Glomerular endothelial cell (primary cell): ENCODE measurements at places on chromosomes 11 and 22.

GRCh38 chr11:130043575-130043974 is 26.1 kb upstream of the APLP2 start:
- no peak for DNase-seq

- no peak for DNase-seq
These were observed 71.5 kb downstream of the FBLN1 start for GRCh38 chr22:45574069-45574703.

DNA sequence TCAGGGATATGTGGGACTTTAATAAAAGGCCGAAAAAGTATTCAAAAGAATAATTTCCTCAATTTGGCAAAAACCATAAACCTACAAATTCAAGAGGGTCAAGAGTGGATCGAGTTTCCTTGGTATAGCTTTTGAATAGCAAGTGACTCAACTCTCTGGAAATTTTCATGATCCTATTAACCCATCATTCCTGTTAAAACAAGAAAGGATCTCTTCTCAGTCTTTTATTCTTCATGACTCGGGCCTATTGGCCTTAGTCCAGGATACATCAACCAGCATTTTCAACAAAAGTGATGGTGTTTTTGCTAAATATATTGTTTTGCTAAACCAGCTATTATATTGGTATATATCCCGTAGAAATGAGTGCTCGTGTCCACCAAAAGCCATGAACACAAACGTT is 110.3 kb downstream of the ATXN10 start:
- DNase-seq = no peak

DNA sequence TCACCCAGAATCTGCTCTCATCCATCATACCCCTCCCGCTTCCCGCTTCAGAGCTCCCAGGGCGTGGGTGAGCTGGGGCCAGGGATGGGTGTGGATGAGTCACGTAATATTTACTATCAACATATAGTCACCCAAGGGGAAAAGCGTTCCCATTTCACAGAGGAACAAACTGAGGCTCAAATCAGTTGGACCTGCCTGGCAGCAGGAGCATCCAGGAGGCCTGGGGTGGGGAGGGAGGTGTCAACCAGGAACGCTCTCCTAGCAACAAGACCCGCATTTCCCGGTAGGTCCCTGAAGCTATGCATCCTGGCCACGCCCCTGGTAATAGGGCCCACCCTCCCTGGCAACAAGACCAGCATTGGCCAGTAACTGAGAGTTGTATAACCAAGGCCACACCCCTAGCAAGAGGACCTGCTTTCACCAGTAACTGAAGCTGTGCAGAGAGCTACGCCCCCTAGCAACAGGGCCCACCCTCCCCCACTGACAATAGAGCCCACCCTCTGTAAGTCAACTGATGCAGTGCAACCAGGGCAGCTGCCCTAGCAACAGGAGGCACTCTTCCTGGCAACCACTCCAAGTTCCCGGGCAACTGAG is 32.7 kb upstream of the TXNRD2 start:
- DNase-seq = no peak

DNA sequence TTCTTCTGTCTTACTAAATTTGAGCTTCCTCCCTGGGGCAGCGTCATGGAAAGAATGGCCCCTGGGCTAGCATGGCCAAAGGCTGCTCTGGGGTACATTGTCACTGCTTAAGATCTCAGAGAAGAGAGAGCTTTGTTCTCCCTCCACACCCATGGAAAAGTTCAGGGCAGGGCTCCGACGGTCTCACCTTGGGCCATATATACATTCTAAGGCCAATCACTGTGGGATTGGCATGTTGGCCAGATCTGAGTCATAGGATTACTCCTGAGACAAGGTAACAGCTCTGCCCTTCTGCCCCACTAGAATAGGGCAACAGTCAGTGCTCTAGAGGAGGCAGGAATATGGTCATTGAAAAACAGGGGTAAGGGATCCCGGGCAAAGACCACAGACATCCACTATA is 56.2 kb downstream of the BUD13 start:
- no peak for DNase-seq

GRCh38 chr11:74023276-74023675 is 14.4 kb upstream of the UCP3 start:
- DNase-seq = no peak

GRCh38 chr11:115226556-115226955 is 277.7 kb downstream of the CADM1 start:
- peak; percentile 14 for DNase-seq

DNA sequence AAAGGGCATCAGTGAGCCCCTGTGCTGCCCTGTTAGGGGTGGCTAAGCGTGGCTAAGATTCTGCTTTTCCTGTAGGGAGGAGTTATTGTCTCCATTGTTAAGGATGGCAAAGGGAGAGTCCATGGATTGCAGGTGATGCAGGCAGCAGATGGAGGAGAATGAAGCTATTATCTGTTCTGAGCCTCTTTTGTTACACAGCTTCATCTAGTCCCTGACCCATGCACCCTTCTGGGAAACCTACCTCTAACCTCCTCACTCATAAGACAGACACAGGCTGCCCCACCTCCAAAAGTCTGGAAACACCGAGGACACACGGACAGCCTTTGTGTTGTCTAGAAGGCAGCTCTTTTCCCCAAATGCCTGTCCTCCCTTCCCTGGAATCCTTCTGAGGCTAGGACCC is 13.7 kb downstream of the SMIM38 start:
- no peak for DNase-seq

DNA sequence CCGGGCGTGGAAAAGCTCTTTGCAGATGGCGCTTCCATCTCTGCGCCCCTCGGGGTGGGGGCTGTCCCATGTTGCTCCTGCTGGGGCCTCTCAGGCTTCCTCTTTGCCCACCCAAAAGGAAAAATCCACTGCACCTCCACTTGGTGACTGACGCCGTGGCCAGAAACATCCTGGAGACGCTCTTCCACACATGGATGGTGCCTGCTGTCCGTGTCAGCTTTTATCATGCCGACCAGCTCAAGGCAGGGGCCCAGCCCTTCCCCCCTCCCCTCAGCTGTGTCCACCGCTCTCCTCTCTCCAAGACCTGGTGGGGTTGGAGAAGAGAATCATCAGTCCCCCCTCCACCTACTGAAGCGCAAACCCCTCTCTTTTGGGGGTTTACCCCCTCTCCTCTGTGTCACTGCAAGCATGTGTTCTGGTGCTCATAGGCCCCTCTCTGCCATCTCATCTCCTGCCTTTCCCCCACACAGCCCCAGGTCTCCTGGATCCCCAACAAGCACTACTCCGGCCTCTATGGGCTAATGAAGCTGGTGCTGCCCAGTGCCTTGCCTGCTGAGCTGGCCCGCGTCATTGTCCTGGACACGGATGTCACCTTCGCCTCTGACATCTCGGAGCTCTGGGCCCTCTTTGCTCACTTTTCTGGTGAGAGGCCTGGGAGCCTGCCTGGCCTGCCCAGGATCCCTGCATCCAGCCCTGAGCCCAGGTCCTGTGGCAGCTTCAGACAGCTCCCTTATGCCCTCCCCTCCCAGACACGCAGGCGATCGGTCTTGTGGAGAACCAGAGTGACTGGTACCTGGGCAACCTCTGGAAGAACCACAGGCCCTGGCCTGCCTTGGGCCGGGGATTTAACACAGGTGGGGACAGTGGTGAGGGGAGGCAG is 1.8 kb downstream of the LARGE2 start:
- DNase-seq = no peak

DNA sequence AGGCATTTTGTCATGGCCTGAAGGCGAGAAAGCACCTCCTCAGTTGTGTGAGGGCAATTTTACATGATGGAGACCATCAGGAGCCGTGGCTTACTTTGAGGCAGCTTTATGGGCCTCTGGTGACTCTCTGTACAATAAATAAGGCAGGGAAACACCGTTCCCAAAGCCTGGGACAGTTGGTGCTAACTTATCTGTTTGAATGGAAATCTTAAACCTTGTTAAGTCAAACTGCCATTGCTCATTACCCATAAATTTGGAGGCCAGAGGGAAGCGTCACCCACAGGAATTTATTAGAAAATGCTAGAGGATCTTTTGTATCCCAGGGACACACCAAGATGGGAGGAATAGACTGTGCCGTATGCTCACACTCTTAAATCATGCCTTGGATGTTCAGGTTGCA is 1156.9 kb downstream of the BRD1 start:
- DNase-seq = no peak

GRCh38 chr22:46936378-46936903 is 174.0 kb downstream of the TBC1D22A start:
- DNase-seq = no peak

DNA sequence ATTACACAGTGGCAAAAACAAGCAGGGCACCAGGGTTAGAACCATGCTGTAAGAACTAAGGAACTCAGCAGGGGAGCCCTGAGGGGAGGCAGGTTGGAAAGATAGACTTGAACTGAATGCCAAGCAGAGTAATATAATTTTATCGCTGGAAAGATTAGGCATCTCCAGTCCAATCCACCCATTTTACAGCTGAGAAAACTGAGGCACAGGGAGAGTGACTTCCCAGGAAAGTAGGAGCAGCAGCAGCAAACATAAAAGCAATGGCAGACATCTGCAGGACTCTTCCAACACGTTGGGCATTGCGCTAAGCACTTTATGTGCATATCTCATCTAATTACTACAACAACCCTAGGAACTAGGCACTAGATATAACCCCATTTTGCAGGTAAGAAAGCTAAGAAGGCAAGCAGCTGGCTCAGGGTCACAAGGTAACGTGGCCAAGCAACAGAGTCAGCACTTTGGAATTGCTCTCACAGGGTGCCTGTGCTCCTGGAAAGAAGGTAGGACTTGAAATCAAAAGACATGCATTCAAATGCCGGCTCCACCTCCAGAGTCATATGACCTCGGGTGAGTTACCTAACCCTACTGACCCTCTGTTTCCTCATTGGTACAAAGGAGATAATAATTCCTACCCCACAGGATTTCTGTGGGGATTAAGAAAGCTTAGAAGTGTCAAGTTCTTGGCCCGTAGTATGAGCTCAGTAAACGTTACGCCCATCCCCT is 215.3 kb downstream of the BARX2 start:
- no peak for DNase-seq

DNA sequence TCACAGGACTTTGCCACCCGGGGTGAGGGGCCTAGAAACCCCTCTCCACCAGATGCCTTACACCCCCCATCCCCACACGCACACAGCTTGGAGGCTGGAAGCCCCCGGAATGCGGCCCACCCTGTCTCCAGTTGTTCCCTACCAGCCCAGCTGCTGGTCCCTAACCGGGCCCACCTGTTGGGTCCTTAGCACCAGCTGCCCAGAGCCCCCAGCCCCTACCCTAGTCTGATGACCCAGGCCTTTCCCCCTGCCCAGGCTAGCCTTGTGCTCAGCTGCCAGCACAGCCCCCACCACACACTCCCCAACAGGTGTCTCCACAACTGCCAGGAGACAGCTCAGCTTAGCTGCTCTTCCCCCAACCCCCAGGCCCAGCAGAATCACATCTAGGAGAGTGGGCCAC is 67.1 kb downstream of the CDKN1C start:
- no peak for DNase-seq

GRCh38 chr11:57552479-57552878 is 15.0 kb downstream of the UBE2L6 start:
- DNase-seq = no peak

DNA sequence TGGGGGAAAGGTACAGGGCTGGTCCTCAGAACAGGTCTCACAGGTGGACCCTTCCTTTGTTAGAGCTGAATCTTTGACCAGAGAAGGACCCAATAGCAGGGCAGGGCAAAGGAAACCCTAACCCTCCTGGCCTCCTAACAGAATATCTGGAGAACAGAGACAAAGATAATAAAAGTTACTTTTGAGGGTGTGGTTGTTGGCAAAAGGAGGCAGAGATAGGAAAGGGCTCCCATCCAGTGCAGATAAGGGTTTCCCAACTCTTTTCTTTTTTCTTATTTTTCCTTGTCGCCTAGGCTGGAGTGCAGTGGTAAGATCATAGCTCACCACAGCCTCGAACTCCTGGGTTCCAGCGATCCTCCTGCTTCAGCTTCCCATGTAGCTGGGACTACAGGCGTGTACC is 11.9 kb downstream of the PCSK7 start:
- no peak for DNase-seq

DNA sequence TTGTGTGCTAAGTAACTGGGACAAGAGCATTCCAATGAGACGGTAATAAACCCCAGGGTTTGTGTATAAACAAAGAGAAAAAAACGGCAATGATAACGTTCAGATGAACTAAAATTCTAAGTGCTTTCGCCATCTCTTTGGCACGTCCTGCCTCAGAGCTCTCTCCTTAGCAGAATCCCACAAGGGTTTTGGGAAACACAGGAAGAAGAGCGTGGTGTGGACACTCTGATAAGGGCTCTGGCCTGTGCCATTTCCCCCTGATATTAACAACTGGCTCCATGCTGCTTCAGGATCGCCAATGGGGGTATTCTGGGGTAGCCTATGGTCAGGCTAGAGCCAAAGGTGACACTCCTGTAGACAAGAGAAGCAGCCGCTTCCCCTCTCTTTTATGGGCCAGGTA is 18.4 kb downstream of the ABCC8 start:
- no peak for DNase-seq

DNA sequence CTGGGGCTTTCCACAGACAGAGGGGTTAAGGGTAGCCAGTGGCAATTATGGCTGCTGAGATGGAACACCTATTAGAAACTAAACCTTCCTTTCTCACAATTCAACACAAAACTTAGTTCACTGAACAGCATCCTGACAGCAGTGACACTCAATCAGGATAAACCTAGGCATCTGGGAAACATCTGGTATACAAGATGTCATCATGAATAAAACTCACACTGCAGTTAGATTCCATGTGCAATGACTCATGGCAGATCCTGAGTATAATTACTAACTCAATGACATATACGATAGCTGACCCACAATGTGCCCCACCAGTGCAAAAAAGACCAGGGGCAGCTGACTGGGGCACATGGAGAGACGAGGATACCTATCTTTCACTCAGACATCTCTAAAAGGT is 17.7 kb downstream of the RBFOX2 start:
- DNase-seq = no peak

- no peak for DNase-seq
These were observed 57.1 kb downstream of the ARHGAP8 start for GRCh38 chr22:44809456-44809855.

DNA sequence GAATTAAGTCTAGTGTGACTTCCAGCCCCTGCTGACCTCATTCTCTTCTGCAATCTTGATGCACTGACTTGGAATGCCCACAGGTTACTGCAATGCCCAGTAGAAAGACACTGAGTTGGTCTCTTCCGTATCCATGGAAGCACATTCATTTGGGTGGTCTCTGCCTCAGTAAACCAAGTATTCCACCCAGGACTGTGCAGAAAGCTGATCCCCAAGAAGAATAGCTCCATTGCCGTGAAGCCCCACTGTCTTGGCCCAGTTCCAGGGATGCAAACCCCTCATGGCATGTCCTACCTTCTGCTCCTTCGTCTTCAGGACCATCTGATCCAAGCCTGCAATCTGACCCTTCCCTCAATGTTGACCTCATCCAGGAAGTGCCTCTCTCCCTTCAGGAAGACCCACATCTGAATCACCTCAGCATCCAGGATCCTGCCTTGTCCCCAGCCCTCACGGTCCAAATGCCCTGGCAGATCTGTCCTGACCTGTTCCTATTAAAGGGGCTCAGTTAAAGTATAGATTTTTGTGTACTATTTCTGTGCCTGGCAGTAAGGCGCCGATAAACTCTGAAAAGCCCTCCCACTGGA is 425.8 kb downstream of the SOX6 start:
- DNase-seq = no peak
